ENCODE measurements at places on chromosomes 6 and 20. TPM values are rescaled to one million over a fixed set of nuclear protein-coding genes. Genes with fewer than 3 reads are reported as not detected.
A peak's percentile ranks its signal among the peaks of the same experiment; 100 is the strongest.

- no peak for DNase-seq
Measured at GRCh38 chr6:100979267-100979666, 98.1 kb upstream of the ASCC3 start.

DNA sequence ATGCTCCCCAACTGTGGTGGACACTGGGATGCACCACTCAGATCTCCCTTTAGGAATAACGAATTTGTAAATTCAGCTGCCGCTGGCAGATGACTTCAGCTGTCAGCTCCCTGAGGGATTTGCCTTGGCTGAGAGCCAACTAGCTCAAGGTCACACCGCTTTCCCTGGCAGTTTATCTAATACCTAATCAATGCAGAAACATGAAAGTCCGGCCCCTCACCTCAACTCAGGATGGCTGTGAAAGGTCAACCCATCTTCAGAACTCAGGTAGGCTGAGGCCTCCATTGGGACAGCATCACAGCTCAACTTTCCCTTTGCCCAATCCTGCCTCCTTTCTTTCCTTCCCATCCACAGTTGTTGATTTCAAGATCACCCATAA, 22.8 kb upstream of the SCGN start:
- DNase-seq, result no peak

DNA sequence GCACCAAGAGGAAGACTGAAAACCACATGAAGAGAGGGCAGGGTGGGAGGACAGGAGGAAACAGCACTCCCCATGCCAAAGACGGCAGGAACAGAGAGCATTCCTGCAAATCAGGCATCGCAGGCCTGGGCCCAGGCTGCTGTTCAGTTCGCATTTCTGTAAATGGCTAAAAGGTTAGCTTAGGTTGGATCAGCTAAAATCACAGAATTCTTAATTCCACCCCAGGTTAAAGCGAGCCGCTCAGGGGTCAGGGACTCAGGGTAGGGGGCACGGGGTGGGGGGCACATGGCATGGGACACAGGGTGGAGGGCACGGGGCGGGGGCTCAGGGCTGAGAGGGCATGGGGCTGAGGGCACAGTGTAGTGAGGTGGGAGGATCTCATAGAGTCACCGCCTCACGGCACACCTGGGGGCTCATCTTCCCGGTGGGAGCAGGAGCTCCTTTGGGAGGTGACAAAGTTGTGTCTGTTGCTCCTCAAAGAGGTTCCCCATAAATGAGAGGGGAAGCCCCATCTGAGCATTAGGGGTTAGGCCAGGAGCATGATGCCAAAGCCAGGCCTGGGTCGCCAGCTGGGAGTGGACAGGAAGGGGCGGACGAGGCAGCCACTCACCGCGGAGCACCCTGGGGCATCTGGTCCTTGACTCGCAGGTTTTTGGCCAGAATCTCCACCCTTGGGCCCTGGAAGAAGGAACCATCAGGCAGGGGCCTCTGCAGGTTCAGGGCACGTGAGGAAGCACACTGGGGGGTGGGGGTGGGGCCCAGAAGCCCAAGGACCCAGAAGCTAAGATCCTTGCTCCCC, 200.7 kb downstream of the PREX1 start:
- DNase-seq, result no peak

GRCh38 chr20:49563015-49563980, 4.6 kb downstream of the PTGIS start:
- no peak for DNase-seq

DNA sequence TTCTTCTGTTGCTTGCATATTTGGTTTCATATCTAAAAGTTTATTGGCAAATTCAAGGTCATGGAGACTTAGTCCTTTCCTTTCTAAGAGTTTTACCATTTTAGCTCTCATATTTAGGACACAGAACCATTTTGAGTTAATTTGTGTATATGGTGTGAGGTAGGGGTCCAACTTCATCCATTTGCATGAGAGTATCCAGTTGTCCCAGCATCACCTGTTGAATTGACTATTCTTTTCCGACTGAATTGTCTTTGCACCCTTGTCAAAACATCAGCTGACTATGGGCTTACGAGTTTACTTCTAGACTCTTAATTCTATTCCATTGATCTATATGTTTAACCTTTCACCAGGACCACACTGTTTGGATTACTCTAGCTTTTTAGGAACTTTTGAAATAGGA, 157.5 kb downstream of the RALGAPA2 start:
- no peak for DNase-seq

GRCh38 chr20:19802492-19803158, 44.6 kb downstream of the RIN2 start:
- no peak for DNase-seq

GRCh38 chr6:128667339-128667858, 147.0 kb upstream of the PTPRK start:
- DNase-seq, result no peak

- DNase-seq, result no peak
Measured at GRCh38 chr6:170292111-170292406, 1.2 kb upstream of the DLL1 start.

- DNase-seq, result no peak
Measured at GRCh38 chr20:41696428-41696827, 78.3 kb upstream of the CHD6 start.

- DNase-seq, result no peak
Measured at GRCh38 chr20:17513939-17514338, 17.2 kb downstream of the BFSP1 start.

- DNase-seq, result no peak
Measured at GRCh38 chr6:91697010-91697695, 1110.3 kb upstream of the MAP3K7 start.

GRCh38 chr20:31903627-31904386, 33.4 kb downstream of the TTLL9 start:
- no peak for DNase-seq

DNA sequence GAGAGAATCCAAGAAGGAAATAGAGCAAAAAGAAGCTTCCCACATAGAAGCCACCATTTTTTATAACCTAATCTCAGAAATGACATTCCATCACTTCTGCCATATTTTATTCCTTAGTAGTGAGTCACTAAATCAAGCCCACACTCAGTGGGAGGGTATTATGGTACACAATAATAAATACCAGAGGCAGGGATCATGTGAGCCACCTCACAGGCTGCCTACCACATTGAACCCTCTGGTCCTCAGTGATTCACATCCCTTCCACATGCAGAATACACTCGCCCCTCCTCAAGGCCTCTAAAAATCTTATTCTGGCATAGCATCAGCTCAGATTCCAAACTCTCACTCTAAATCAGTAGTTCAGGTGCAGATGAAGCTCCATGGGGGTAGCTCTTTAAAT, 49.4 kb downstream of the TMC2 start:
- DNase-seq, result no peak

DNA sequence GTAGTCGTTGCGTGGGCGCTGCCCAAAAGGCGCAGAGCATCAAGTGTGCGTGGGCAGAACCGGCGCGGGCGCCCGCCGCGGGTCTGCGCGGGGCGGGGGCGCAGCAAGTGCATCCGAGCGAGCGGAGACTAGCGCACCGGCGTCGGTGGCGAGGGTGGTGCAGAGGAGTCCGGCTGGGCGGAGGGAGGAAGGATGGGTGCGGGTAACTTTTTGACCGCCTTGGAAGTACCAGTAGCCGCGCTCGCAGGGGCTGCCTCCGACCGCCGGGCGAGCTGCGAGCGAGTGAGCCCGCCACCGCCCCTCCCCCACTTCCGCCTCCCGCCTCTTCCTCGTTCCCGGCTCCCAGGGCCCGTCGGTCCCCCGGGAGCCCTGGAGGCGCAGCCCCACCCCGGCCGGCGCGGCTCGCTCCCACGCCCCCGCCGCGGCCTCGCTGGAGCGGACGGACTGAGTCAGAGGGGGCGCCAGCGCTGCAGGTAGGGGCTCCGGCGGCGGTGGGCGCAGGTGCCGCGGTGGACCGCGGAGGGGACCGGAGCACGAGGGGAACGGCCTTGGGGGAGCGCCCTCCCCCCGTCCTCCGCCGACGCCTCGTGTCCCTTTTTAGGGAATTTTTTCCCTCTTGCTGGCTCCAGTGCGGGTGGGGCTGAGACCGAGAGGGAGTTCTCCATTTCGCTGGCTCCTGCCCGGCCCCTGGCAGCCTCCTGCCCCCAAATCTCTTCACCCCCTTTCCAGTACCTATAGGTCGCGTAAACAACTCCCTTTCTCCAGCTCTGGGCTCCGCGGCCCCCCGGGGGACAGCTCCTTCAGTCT, 1.6 kb upstream of the DBNDD2 start:
- DNase-seq, result peak; percentile 85

GRCh38 chr6:31896856-31897611, 464 bp downstream of the EHMT2 start:
- DNase-seq, result no peak

DNA sequence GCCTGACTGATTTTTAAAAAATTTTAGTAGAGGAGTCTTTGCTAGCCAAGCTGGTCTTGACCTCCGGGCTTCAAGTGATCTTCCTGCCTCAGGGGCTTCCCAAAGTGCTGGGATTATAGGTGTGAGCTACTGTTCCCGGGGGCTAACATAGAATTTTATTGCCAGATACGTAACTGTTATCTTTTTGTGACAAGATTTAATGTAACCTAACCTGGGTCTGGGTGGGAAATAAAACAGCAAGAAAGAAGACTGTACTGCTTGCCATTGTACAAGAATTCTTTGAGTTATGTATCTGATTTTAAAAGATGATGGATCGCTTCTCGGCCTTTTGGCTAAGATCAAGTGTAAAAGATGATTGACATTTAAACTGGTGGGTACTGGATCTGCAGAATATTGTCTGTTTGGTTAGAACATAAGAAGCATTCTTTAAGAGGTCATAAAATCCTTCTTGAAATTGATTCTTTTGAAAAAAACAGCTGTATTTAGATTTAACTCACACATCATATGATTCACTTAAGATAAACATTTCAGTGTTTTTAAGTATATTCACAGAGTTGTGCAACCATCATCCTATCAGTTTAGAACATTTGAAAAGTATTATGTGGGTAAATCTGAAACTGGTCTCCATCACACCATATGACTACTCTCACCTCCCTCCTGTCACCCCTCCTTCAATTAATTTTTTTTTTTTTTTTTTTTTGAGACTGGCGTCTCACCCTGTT, 21.6 kb downstream of the TPX2 start:
- no peak for DNase-seq

GRCh38 chr6:107439406-107439805, 20.0 kb downstream of the PDSS2 start:
- DNase-seq, result no peak

DNA sequence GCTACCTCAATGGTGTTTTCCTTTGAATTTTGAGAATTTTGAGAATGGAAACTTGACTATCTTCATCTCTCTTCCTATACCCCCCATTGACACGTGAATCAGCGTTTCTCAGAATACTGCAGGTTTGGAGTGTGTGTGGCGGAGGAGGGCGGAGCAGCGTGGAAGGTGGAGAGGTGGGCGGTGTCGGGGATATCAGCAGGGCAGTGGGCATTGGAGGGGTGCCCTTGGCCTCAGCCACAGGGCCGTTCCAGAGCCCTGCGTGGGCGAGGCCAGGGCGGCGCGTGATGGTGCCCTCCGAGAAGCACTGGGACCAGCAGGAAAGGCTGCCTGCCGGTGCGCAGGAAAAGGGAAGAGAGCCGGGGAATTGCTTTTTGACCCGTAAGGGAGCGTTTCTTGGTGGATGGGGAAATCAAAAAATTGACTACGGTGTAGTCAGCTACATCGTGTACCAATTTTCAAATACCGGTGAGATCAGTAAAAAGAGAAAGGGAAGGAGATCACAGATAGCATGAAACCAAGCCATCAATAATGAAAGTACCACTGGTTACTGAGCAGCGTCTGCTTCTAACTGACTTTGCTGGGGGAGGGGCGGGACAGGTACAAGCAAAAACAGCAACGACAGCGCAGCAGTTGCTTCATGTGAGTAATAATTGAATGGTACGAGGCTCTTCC, 82.7 kb upstream of the DUSP22 start:
- no peak for DNase-seq

GRCh38 chr20:15199698-15200097, 862.3 kb upstream of the FLRT3 start:
- no peak for DNase-seq

GRCh38 chr20:37777988-37778659, 84.3 kb downstream of the CTNNBL1 start:
- no peak for DNase-seq

- DNase-seq, result no peak
Measured at GRCh38 chr6:90484903-90485302, 102.0 kb downstream of the MAP3K7 start.

- DNase-seq, result no peak
Measured at GRCh38 chr6:138769102-138769676, 4.4 kb upstream of the CCDC28A start.

- no peak for DNase-seq
Measured at GRCh38 chr6:81003156-81003555, 749.3 kb downstream of the TENT5A start.

GRCh38 chr6:118012944-118013343, 105.9 kb downstream of the SLC35F1 start:
- no peak for DNase-seq

DNA sequence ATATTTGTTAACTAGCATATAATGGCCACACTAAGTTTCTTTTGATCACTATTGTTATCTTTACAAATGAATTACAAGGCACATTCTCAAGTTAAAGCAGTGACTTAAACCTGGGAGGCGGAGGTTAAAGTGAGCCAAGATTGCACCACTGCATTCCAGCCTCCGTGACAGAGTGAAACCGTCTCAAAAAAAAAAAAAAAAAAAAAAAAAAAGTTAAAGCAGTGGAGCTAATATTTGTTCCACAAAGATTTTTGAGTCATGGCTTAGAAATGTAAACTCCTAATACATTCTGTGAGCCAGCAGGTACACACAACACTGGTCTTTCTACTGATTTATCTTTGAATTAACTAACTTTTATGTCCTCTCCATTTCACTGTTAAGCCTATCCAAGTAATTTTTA, 221.7 kb upstream of the HTR1E start:
- no peak for DNase-seq

The FOXC1 gene
- total RNA-seq, result 25.9 TPM

The RSPH9 gene
- total RNA-seq, result 0.21 TPM

The SLC22A1 gene
- 1.1 TPM for total RNA-seq

The SCRT2 gene
- total RNA-seq, result not detected

The FOXF2 gene
- 0.24 TPM for total RNA-seq

The TRIM40 gene
- total RNA-seq, result not detected

The CTAGE9 gene
- total RNA-seq, result not detected

The ZFP57 gene
- 0.50 TPM for total RNA-seq

The TXNDC5 gene
- total RNA-seq, result 80.7 TPM

The PRICKLE4 gene
- total RNA-seq, result 3.1 TPM

The TBX18 gene
- total RNA-seq, result 19.4 TPM

The BPIFB3 gene
- total RNA-seq, result not detected

The ACTL10 gene
- 0.47 TPM for total RNA-seq

The ZC2HC1B gene
- not detected for total RNA-seq

The BTBD3 gene
- total RNA-seq, result 22.9 TPM

The B4GALT5 gene
- 32.6 TPM for total RNA-seq
